Epithelial cell of prostate (primary cell): ENCODE measurements at places on chromosomes 1 and 21.

DNA sequence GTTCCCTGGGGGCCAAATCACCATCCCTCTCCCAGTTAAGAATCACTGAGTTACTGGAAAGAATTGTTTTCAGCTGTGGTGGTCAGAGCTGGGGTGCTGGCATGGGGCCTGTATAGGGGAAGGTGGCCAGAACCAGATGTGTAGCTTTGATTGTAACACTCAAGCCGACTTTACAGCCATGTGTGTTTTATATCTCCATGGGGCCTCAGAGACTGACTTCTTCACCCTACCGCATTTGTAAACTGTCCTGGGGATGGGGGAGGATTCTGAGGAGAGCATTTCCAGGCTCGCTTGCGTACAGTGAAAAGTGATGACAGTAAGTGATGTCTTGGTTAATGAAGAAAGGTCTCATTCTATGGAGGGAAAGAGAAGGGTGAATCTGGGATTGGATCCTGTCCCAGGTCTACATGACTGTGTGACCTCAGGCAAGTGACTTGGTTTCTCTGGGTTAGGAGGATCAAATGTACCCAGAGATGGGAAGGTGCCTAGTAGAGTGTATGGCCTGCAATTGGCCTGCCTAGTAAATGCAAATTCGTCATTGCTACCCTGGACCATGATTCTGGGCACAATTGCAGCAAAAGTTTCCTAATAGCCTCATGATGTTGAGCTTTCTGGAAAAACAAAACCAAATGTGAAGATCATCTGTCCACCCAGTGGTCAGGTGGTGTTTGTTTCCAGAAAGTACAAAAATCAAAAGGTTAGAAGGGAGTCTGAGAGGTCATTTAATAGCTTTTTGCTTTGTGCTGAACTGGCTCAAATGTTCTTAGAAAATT lies 49.7 kb upstream of the RCC2 start:
- DNase-seq = no peak

DNA sequence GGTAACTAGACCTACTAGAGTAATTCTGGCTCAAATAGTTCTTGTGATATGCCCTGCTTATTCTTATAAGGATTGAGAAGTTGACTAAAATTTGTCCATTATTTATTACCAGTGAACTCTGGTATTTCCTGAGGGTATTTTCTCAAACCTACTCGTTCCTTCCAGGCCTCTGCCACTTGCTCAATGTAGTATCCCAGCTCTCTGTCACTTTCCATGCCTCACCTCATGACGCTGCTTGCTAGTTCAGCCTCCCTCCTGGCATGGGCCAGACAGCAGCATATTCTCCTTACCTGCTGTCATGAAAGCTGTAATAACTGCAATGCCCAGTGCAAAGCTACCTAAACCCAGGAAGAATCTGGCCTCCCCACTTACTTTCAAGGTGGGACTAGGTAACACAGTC lies 602.9 kb upstream of the ADAMTS5 start:
- no peak for DNase-seq

DNA sequence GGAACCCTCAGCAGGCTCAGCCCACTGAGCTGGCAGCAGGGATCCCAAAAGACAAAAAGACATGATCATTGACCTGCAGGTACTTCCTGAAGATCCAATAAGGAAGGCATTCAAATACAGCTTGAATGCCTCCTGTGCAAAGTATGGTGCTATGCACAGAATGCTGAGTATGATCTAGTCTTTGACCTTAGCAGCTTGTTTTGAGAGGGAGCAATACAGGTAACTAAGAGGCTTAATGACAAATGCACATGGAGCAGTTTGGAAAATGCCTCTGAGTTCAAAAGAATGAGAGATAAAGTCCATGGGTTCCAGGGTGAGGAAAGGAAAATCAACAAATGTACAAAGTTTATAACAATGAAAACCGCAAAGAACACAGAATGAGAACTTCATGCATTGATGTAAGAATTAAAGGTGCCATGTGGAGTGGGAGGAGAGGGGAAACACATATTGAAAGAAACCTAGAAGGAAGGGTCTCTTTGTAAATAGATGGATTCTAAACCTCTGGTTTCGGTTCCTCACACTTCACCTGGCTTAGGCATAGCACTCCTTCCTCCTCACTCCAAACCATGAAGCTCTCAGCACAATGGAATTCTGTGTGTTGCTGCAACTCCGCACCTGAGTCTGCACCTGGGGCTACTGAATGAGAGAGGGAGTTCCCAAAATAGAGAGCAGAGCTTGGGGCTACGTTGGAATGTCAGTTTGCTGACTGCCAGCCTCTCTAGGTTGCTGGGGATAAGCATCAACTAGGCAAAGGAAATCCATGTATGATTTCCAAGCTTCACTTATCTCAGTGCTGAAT lies 77.6 kb downstream of the PLXNA2 start:
- peak; percentile 40 for DNase-seq

DNA sequence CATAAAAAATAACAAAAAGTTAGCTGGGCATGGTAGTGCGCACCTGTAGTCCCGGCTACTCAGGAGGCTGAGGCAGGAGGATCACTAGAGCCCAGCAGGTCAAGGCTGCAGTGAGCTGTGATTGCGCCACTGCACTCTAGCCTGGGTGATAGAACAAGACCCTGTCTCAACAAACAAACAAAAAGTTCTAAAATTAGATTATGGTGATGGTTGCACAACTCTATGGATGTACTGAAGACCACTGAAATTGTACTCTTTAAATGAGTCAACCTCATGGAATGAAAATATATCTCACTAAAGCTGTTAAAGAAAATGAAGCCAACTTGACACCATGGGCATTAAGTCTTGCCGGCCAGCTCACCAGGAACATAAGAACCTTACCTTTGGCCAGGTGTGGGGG lies 9.1 kb downstream of the MRAP start:
- DNase-seq = no peak

GRCh38 chr1:198340139-198340538 lies 183.3 kb downstream of the NEK7 start:
- no peak for DNase-seq

GRCh38 chr1:80217377-80217986 lies 1211.0 kb upstream of the ADGRL4 start:
- peak; percentile 10 for DNase-seq

DNA sequence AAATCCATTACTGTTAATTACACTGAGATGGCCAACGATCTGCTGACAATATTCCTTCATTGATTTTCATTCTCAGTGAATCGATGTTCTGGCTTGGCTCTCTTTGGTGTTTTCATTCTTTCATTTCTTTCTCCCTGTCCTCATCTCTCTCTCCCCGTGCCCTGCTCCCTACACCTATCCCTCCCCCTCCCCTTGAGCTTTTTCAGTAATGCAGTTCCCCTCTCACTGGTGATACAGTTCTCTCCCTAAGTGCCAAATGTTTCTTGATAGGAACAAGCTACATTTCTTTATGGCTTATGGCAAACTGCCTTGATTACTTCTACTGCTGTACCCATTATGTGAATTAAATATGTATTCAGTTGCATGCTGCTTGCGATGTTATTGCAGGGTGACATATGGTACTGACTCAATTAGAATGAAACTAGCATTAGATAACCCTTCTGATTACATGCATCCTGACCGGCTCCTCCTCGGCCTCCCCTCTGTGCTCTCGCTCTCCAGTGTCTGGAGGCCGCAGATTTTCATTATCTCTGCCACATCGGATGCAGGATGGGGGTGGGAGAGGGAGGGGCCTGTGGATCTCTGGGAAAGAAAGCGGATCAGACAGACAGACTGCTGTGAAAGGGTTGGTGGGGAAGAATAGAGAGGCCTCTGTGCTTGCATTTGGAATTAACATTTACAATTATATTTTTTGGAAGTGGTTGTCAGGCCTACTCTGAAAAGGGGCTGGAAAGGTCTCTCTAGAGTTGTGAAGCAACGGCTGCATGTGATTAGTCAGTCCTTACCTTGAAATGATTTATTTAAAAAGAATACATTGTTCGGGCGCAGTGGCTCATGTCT lies 130.9 kb downstream of the PBX1 start:
- DNase-seq = no peak

GRCh38 chr1:234212764-234213657 lies 160.2 kb upstream of the COA6 start:
- no peak for DNase-seq

- DNase-seq = no peak
Measured at GRCh38 chr1:89855413-89856123, 34.7 kb downstream of the LRRC8D start.

DNA sequence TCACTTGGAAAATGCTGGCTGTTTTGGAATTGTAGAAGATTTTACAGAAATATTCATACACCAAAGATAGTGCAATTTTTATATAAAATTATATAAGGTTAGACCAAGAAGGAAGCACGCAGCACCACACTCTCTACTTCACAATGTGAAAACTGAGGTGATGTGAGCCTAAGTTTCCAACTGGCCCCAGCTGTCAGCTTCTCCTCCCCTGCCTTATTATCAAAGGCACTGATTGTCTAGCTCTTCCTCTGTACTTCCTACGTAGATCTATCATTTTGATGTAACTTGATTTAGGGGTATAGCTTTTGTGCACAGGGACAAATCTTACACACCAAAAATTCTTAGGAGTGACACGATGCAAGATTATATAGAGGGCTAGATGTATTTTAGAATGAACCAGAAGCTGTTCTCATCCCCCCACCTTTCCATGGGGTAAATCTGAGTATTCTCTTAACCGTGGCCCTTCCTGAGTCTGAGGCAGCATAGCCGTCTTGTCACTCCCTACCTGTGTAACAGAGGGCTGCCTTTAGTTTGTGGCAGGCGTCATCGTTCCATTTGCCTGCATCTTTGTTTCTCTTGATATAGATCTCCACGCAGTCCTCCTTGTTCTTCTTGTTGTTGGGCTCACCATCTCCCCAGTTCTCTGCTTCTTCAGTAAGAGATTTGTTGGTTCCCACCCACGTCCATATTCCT lies 3.4 kb downstream of the SELL start:
- no peak for DNase-seq

- DNase-seq = peak; percentile 77
Measured at GRCh38 chr1:225454733-225455132, 26.9 kb upstream of the LBR start.

GRCh38 chr21:43884012-43884860 lies 19.2 kb downstream of the AGPAT3 start:
- DNase-seq = no peak

- DNase-seq = no peak
Measured at GRCh38 chr1:1191734-1192133, 14.7 kb downstream of the TNFRSF18 start.

DNA sequence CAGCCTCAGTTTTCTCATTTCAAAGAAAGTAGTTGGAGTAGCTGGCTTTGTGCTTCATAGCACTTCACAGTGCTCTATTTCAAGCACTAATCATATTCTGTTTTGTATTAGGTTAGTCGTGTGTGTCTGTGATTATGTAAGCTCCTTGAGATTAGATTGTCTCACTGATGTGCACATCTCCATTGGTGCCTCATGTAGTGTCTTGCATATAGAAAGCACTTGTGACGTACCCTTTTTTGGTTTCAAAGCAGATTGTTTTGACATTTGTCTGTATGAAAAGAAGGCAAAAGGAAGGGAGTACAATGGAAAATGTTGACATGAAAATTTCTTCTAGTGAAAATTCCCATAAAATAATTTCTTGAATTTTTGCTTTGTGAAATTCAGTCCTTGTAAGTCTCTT lies 13.9 kb downstream of the BTBD8 start:
- DNase-seq = no peak

DNA sequence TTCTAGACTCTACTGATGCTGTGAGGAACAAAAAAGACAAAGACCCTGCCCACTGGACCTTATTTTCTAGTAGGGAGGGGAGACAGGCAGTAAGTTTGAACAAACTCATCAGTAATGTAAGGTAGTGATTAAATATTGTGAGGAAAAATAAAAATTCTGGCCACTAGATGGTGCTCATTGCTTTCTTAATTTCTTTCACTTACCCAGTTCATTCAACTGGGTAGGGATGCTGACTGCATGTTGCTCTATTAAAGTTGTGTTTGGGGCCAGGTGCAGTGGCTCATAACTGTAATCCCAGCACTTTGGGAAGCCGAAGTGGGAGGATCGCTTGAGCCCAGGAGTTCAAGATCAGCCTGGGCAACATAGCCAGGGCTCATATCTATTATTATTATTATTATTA lies 6.3 kb upstream of the KYAT3 start:
- no peak for DNase-seq

DNA sequence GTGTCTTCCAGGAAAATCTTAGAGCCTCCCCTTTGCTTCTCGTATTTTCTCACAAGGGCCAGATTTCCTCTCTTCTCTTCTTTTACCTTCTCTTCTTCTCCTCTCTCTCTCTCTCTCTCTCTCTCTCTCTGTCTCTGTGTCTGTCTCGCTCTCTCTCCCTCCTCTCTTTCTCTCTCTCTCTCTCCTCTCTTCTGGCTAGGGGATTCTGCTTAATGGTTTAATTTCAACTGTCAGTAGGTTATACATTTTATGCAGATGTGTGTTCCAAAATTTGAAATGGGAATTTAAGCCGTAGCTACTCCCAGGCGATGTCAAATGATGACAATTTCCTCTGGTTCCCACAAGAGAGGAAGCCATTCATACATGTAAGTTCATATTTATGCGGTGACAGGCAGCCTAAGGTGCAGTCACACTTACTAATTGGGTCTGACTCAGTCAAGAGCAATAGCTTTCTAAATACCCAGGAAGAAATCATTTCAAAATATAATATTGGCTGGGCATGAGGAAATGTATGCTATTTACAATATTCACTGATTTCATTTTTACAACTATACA lies 1.4 kb downstream of the DSCAM start:
- DNase-seq = peak; percentile 75

DNA sequence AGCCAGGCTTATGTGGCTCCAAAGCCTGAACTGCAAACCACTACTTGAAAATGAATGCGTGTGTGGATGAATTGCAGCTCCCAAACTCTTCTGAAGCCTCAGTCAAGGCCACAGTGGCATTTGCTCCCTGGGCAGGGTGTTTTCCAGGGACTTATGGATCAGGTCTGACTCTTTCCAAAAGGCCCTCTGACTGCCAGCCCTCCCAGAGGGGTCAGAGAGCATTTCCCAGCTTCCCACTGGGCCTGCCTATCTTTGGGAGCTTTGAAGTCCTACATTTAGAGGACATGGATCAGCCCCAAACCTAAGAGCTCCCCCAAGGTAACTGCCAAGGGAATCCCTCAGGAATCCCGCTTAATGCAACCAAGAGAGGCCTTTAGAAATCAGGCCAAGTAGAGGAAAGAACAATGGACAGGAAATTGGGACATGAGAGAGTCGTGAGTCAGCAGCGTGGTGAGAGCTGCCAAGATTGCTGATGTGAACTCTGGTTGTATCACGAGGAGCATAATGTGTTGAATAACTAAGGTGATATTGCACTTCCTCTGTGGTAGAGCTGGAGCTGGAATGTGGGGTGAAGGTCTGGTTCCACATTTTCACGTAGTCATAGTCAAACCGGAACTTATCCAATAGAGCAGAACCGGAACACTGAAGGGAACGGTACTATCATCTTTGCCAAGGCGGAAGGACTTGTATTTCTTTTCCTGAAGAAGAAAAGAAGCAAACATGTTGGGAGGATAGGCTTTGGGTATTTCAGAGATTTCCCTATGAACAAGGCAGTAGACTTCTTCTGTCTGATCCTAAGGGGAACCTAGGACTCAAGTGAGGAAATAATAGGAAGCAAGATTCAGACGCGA lies 99.4 kb upstream of the JUN start:
- DNase-seq = peak; percentile 91

GRCh38 chr1:235075048-235075776 lies 53.4 kb downstream of the TOMM20 start:
- DNase-seq = no peak

- peak; percentile 27 for DNase-seq
Measured at GRCh38 chr21:45865106-45865835, 116.3 kb upstream of the COL6A1 start.

- no peak for DNase-seq
Measured at GRCh38 chr1:30801771-30802198, 44.2 kb upstream of the LAPTM5 start.

GRCh38 chr1:57623791-57624538 lies 200.1 kb upstream of the DAB1 start:
- no peak for DNase-seq
